ENCODE measurements at places on chromosomes 7 and 10.

- DNase-seq: no peak
Measured at GRCh38 chr10:22280078-22280477, 36.1 kb upstream of the COMMD3 start.

- DNase-seq: no peak
Measured at GRCh38 chr10:128440513-128441160, 314.4 kb upstream of the MKI67 start.

DNA sequence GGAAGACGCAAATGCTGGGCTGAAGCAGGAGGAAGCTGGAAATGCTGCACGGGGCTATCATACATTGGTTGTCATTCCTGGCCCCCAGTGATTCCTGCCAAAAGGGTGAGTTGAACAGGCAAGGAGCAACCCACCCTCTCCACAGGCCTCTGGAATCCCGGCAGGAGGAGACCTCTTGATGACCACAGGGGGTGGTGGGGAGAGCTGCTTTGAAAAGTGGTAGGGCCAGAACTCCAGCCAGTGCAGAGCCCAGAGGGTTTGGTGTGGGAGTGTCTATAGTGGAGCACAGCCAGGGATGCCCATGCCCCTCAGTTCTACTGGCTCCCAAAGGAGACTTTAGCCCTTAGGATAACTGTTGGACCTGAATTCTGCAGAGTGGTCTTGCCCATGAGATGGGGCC, 89.2 kb downstream of the SAMD9 start:
- DNase-seq: no peak

DNA sequence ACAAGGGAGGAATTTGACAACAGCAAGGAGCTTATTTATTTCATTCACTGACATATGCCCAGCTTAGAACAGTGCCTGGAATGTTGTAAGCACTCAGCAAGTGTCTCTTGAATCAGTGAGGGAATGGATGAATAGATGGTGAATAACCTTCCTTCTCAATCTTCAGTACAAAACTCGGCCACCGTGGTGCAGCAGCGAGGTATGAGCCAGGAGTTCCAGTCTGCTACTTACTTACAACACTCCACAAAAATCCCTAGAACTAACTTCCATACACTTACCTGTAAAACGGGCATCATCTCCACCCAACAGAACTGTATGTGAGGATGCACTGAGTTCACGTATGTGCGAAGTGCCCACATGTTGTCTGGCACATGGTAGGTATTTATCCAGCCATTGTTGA, 237.4 kb downstream of the WDR11 start:
- no peak for DNase-seq

- DNase-seq: no peak
Measured at GRCh38 chr7:57218196-57218716, 86.0 kb upstream of the ZNF479 start.

DNA sequence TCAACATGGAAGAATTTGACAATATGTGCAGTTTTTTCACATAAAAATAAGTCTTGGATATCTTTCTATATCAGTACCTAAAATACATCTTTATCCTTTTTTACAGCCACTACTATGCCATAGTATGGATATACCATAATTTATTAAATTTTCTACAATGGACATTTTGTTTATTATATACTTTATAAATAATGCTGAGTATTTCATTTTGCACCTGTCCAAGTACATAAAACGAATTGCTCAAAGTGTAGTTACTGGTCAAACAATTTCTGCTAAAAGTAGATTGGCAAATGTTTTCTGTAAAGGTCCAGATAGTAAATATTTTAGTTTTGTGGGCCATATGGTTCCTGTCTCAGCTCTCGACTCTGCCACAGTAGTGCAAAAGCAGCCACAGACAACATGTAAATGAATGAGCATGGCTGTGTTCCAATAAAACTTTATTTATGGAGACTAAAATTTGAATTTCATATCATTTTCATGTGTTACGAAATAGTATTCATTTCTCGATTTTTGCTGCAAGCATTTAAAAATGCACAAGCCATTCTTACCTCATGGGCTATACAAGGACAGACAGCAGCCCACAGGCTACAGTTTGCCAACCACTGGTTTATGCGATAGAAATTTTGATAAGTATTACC, 96.9 kb upstream of the STEAP1B start:
- no peak for DNase-seq

- peak; percentile 45 for DNase-seq
Measured at GRCh38 chr10:79444199-79445119, 965 bp downstream of the ZCCHC24 start.

- DNase-seq: no peak
Measured at GRCh38 chr7:103528152-103528551, 82.1 kb upstream of the SLC26A5 start.

DNA sequence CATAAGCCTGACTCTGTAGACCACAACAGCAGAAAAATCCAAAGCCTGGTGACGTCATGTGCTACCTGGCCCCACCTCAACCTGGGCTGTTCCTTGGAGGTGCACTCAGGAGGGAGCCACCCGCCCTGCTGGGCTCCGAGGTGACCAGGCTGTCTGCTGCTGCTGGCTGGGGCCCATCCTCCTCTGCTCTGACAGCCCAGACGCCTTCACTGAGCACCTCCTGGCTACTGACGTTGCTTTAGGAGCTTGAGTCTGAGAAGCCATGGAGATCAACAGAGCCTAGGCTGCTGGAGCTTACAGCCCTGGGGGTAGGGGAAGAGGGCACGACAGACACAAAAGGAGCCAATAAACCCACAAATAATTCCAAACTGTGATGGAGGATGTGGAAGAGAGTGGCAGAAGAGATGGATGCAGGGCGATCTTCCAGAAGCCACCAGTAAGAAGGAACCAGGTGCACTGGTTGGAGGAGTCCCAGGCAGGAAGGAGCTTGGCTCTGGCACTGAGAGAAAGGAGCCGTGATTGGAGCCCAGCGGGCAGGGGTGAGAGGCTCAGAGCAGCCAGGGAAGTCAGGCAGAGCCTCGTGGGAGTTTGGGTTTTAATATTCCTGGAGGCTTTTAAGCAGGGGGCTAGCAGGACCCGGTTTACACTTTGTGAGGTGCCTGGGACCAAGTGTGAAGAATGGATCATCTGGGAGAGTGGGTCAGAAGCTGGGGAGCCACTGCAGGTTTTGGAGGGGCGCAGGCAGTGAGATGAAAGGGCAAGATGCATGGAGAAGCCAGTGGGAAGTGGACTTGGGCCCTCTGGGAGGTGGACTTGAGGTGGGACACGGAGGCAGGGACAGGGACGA, 1.7 kb upstream of the PTPRE start:
- DNase-seq: no peak

DNA sequence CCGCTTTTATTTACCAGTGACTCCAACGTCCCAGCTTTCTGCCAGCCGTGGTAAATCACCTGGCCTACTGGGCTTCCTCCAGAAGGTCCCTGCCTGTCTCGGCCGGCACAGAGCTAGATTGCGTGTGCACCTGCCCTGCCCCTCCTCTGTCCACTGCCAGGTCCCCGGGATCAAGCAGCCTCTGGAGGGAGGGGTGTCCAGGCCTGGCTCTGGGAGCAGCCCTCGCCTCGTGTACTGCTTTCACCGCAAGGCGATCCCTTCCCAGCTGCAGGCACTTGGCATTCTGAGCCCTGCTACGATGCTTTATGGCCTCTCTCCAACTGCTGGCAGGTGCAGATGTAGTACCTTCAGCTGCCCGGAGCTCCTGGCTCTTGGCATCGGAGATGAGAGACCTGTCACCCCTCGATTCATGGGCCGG, 7.4 kb downstream of the SLC29A3 start:
- no peak for DNase-seq

- DNase-seq: no peak
Measured at GRCh38 chr10:77016278-77016815, 621.3 kb downstream of the KCNMA1 start.

GRCh38 chr10:60810437-60811182, 32.3 kb downstream of the CDK1 start:
- no peak for DNase-seq

- no peak for DNase-seq
Measured at GRCh38 chr10:14186245-14186644, 144.5 kb downstream of the FRMD4A start.

DNA sequence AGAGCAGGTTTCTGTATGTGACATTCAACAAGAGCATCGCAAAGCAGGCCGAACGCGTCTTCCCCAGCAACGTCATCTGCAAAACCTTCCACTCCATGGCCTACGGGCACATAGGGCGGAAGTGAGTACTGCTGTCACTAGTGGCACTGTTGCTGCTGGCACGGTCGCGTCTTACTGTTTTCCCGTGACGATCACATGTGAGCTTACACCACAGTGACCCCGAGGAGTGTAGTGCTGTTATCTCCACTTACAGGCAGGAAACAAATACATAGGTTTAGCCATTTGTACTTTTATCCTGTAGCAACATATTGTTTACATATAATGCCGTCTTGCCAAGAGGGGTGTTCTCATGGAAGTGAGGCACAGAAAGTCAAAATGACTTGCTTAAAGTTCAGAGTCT, 25.4 kb downstream of the FBH1 start:
- DNase-seq: no peak

DNA sequence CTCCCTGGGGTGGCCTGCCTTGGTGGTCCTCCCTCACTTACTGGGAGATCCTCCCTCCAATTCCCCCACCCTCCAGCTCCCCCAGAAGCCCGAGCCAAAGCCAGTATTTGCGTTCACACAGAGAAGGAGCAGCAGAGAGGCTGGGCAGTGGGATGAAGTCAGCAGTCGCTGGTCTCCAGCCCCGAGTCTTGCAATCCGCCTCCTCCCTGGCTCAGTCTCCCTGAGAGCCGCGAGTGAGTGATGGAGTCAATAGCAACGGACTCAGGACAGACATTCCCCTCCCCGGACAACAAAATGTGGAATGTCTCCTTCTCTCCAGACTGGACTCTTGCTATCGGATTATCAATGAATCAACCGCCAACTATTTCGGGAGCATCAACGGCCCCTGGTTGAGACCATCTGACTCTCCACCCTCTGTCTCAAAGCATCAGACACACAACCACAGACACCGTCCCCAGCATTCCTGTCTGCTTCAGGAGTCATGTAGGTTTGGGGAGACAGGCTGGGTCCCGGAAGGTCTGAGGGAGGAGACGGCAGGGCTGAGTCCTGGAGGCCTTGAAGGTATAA, 178.4 kb downstream of the SH3PXD2A start:
- DNase-seq: no peak

GRCh38 chr7:127911968-127912511, 119.2 kb downstream of the LRRC4 start:
- DNase-seq: no peak

Measured in stimulated activated CD4-positive, alpha-beta T cell treated with anti-CD3 and anti-CD28 coated beads, Interleukin-4, amount 100 ng/mL, for 4 hours (primary cell).